Daoy (cell line): ENCODE measurements at places on chromosomes 16 and 17. TPM values are rescaled to one million over a fixed set of nuclear protein-coding genes. Genes with fewer than 3 reads are reported as not detected.

- DNase-seq: no peak
Observed at GRCh38 chr16:68081861-68082628, 3.1 kb upstream of the NFATC3 start.

Gene TBC1D3
- total RNA-seq: 0.69 and 1.1 TPM in 2 replicates

Gene CCT6B
- 2.1 and 3.5 TPM in 2 replicates for total RNA-seq

Gene SNRNP25
- total RNA-seq: 24.3 and 30.8 TPM in 2 replicates

GRCh38 chr17:56499799-56500388, 93.6 kb upstream of the NOG start:
- peak; percentile 21 for DNase-seq

Gene DUSP14
- total RNA-seq: 29.8 and 30.9 TPM in 2 replicates

GRCh38 chr17:79525793-79526677, 84.8 kb downstream of the RBFOX3 start:
- DNase-seq: no peak

Gene ICAM2
- total RNA-seq: 5.0 and 7.7 TPM in 2 replicates

GRCh38 chr17:78101112-78101511, 27.4 kb downstream of the TMC6 start:
- DNase-seq: no peak

DNA sequence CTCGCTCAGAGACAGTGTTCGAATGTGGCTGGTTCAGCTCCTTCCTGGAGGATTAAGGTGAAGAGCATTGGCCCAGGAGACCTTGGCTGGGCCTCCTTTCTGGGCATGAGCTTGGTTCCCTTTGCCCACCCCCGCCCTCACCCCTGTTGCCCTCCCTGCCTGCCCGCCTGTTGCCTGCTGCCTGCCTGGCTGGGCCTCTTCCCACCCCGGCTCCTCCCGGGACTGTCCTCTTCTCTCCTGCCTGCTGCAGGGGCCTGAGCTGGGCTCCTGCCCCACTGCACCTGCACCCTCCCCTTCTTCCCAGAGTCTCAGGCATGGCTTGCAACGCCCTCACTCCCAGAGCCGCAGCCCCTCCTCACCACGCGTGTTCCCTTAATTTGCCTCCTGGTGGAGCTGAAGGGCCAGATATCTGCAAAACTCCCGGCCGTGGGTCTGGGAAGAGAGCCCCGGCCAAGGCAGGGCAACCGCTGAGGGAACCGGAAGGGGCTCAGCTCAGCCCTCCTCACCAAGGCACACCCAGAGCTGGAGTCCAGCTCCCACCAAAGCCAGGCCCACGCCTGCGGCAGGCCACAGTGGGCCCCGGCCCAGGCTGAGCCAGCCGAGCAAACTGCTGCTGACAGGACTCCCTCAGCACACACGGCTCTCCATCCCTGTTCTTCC, 31.2 kb downstream of the MNT start:
- no peak for DNase-seq

- DNase-seq: no peak
Observed at GRCh38 chr17:74704544-74704943, 8.2 kb downstream of the CD300LF start.

Gene GGT6
- not detected in 2 replicates for total RNA-seq

GRCh38 chr16:11094075-11094856, 149.9 kb downstream of the CLEC16A start:
- DNase-seq: peak; percentile 61

Gene PRR11
- 14.0 and 14.7 TPM in 2 replicates for total RNA-seq

DNA sequence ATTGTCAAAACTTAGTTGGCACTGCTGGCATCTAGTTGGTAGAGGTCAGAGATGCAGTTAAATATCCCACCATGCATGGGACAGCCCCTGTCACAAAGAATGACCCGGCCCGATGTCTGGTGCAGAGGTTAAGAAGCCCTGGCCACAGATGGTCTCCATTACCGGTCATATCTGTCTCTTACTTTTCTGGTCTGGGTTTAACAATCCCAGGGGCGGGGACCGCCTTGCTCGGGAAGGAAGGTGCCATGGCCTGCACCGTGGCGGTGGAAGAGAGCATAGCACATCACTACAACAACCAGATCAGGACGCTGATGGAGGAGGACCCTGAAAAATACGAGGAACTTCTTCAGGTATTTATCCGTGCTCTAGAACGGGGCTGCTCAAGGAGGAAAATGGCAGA, 8.1 kb downstream of the COQ7 start:
- DNase-seq: no peak

- DNase-seq: peak; percentile 87
Observed at GRCh38 chr17:2049333-2050299, 5.3 kb upstream of the HIC1 start.

Gene FOXO3B
- 4.9 and 5.8 TPM in 2 replicates for total RNA-seq

GRCh38 chr17:38886643-38887010, 16.8 kb downstream of the LASP1 start:
- DNase-seq: no peak

DNA sequence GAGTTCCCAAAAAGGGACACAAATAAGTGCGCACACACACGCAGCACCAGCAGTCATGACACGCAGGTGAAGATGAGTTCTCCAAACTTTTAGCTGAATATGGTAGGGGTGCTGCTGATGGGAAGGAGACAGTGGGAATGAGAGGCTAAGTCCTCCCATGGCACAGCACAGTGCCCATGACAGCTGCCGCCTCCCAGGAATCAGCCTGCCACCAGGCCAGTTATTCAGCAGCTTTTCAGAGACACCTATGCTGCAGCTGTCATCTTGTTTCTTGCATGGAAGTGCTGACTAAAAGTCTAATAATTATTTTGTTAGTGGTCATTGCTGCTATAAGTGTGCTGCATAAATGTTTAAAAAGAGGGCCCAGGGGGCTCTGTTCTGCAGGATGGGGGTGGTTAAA, 12.2 kb downstream of the WFIKKN2 start:
- no peak for DNase-seq

DNA sequence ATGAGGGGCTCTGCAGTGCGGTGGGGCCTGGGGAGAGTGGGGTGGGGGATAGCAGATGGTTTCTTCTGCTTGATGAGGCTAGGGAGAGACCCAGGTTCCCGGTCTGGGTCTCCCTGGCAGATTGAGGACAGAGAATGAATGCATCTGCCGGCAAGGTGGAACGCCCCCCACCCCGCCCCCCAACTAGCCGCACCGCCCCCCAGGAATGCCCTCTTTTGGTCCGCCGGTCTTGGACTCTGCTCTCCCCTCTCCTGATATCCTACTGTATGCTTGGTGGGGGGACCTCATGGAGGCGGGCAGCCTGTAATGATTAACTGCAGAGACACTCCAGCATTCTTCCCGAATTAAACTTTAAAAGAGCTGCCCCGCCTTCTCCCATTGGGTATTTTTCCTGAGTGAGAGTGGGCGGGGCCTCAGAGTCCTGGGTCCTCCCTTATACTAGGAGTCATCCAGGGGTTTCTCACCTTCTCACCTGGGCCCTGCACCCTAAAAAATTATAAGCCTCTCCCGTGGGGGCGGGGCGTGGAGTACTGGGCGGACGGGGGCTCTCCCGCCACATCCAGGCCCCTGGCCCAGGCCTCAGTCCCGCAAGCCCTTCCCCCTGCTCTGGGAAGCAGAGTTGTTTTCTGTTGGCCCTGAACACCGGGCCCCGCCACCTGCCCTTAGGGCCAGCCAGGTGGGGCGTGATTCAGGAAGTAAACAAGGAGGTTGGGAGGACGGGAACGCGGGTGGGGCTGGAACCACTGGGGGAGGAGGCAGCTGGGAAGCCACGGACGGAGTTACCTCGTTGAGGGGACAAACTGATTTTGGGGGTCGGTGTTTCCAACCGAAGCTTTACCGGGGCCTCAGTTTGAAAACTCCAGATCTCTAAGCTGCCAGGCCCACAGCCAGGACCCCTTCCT, 1.5 kb downstream of the GRB7 start:
- peak; percentile 35 for DNase-seq

Gene AANAT
- total RNA-seq: not detected in 2 replicates

DNA sequence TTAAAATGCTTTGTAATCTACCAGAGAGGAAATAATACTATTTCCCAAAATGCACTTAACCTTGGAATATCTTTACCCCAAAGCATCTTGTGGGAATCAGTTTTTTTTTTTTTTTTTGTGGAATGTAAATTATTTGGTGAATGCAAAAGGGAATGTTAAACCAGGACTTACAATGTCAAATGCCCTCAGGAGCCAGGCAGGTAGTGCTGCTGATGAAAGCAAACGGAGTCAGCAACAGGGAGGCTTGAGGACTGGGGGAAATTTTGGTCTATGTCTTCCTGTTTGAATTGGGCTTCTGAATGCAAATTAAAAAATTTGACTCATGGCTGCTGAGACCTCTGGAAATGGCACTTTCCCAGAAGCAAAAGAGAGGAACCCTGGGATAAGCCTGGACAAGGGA, 96.5 kb upstream of the NLRP1 start:
- DNase-seq: no peak

GRCh38 chr17:44176671-44177501, 6.4 kb downstream of the ASB16 start:
- DNase-seq: no peak

Gene KRTAP2-3
- total RNA-seq: not detected in 2 replicates

GRCh38 chr16:2086812-2087747, 39.3 kb downstream of the TSC2 start:
- DNase-seq: no peak

Gene CD300LB
- total RNA-seq: not detected in 2 replicates

- DNase-seq: no peak
Observed at GRCh38 chr17:68317458-68317857, 26.2 kb downstream of the ARSG start.

Gene BCL7C
- 27.8 and 29.4 TPM in 2 replicates for total RNA-seq
